ENCODE measurements at places on chromosomes 7 and 10. TPM values are rescaled to one million over a fixed set of nuclear protein-coding genes. Genes with fewer than 3 reads are reported as not detected.

Gene EPHA1
- total RNA-seq = not detected

Gene CARD11
- total RNA-seq = 3.5 TPM

Gene ZNF425
- total RNA-seq = 1.6 TPM

Gene CCDC3
- total RNA-seq = 1.8 TPM

Gene CUBN
- total RNA-seq = 2.1 TPM

Gene LIPF
- total RNA-seq = 0.18 TPM

Gene SPDYE9
- not detected for total RNA-seq

Gene PYROXD2
- 5.7 TPM for total RNA-seq

Gene ZC3HAV1L
- 28.7 TPM for total RNA-seq

Gene CFAP46
- total RNA-seq = 1.9 TPM
